Activated T-cell treated with anti-CD3 and anti-CD28 coated beads for 4 hours (primary cell): ENCODE measurements at places on chromosomes 4 and X.

- no peak for DNase-seq
Measured at GRCh38 chr4:12852338-12853307, 631.5 kb downstream of the RAB28 start.

DNA sequence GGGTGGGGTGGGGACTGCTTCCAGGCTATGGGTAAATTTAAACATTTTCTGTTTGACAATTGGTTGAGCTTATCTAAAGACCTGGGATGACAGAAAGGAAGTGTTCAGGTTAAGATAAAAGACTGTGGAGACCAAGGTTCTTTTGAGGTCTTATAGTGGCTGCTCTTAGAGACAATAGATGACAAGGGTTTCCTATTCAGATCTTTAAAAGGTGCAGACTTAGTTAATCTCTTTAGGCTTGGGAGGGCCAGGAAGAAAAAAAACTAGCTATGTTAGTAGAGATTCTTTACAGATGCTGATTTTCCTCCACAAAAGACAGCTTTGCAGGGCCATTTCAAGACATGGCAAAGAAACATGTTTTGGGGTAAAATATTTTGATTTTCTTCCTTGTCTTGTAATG lies 972.5 kb downstream of the CCSER1 start:
- no peak for DNase-seq

- DNase-seq = no peak
Measured at GRCh38 chr4:184768296-184768695, 34.4 kb upstream of the CENPU start.

- DNase-seq = no peak
Measured at GRCh38 chr4:947491-947971, 15.3 kb downstream of the TMEM175 start.

- no peak for DNase-seq
Measured at GRCh38 chrX:15749642-15750610, 11.9 kb downstream of the CA5B start.

DNA sequence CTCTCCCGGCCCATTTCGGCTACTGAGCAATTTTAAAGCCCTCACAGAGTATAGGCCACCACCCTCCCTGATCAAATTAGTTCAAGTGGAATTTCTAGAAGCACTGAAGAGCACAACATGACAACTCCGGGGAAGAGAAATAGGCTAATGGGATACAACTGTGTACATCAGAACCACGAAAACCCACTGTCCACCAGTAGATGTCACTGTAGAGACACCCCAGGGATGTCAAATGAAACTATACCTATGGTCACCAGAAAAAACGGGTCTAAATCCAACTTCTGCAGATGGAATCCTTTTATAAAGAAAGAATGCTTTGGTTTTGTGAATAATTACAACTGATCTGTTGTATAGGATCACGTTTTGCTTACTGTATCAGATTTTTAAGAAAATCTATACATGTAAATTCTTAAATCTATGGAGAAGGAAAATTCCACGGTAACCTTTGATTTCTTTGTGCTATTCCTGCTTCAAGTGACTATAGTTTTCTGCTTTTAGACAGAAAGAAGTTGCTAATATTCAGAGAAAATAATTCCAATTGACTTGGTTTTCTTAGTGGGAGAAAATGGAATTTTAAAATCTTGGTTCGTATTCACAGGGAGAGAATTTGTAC lies 29.5 kb upstream of the MAP3K15 start:
- peak; percentile 11 for DNase-seq

DNA sequence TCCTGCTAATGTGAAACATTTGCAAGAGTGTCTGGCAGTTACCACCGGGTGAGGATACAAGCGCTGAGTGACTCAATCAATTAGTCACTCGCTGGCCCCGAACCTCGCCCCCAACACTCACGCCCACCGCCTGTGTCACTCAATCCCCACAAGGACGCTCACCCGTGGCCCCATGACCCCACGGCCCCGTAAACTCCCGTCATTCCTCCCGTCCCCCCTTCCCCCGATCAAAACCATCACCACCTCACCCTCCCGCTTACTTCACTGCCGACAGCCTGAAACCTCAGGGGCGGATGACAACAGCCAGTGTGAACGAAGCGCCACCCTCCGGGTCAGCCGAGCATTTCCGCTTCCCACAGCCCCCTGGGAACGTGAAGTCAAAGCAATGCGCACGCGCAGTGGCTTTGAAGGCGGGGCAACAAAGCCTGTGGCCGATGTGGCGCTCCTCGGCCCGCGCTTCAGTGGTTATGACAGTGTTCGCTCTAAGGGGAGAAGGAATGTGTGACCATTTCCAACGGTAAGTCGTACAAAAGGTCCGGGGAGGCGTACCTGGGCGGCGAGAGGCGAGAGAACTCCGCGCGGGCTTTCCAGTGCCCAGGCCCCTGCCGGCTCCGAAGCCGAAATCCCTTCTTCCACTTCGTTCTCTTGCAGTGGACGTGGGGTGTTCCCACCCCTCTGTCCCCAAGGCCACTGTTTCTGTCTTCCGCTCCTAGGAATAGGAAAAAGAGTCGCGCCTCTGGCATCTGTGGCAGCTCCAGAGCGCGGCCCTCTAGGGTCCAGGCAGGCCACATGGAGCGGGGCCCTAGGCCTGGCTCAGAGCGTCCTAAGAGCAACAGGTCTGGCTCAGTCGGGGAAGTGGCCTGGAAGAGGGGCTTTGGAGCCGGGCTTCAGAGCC lies at the start of gene ZNF674:
ZNF674 (minus strand) TSS at position 311 of the 895 bp plus-strand sequence. CDS start 3,334 bp downstream, outside the sequence.
- peak; percentile 89 for DNase-seq

GRCh38 chr4:140256335-140256734 lies 102.4 kb upstream of the MAML3 start:
- DNase-seq = no peak

GRCh38 chr4:168039593-168039992 lies 52.7 kb upstream of the ANXA10 start:
- DNase-seq = no peak

GRCh38 chr4:109877400-109877799 lies 29.5 kb downstream of the LRIT3 start:
- DNase-seq = no peak

- no peak for DNase-seq
Measured at GRCh38 chrX:110163488-110163887, 154.4 kb downstream of the AMMECR1 start.

- no peak for DNase-seq
Measured at GRCh38 chrX:67570839-67571238, 27.0 kb downstream of the AR start.

DNA sequence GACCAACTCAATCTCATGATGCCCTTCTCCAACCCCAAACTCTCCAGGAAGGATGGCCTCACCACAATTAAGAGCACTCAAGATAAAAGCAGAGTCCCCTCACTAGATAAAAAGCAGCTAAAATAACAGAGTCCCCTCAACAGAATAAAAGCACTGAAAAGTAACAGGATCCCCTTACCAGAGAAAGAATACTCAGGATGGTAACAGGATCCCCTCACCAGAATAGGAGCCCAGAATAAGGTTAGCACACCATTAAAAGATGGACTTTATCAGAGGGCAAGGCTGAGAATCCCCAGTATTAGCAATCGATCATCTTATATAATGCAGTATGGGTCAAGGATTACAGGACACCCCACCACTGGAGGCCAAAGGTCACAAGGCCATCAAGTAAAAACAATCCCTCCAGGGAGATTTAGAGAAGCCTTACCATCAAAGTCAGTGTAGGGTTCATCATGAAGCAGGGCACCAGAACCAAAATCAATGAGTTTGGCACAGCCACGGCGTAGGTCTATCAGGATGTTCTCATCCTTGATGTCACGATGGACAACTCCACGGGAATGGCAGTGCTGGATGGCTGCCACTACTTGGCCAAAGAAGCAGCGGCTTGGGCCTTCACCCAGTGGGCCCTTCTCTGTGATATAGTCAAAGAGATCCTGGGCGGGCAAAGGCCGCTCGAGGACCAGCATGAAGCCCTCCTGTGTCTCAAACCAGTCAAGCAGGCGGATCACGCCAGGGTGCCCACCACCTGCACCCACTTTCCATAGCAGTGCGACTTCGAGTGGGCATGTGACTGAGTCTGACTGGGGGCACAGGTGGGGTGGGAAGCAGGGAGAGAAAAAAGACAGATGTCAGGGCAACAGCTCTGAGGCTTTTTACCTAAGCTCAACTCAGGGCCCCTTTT lies 3.4 kb upstream of the SLC35A2 start:
- DNase-seq = no peak

- no peak for DNase-seq
Measured at GRCh38 chr4:10302096-10302495, 155.1 kb downstream of the ZNF518B start.

DNA sequence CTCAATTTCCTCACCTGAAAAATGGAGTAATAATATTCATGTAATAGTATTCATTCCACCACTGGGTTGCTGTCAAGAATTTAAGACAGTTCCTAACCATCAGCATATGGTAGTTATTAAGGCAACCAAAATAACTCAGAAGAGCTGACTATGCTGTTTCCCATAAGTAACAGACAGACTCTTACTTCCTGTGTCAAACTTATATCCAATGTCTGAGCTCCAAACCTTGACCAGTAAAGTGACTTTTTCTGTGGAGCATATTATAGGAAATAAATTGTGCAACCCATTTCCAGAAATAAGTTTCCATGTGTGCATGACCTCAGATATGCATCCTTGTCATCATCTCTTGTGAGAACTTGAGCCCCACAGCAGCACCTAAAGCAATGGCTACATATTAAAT lies 78.8 kb downstream of the HADH start:
- DNase-seq = no peak

GRCh38 chrX:23981711-23982110 lies 45.3 kb downstream of the KLHL15 start:
- no peak for DNase-seq

- no peak for DNase-seq
Measured at GRCh38 chr4:22708961-22709360, 16.2 kb downstream of the GBA3 start.

DNA sequence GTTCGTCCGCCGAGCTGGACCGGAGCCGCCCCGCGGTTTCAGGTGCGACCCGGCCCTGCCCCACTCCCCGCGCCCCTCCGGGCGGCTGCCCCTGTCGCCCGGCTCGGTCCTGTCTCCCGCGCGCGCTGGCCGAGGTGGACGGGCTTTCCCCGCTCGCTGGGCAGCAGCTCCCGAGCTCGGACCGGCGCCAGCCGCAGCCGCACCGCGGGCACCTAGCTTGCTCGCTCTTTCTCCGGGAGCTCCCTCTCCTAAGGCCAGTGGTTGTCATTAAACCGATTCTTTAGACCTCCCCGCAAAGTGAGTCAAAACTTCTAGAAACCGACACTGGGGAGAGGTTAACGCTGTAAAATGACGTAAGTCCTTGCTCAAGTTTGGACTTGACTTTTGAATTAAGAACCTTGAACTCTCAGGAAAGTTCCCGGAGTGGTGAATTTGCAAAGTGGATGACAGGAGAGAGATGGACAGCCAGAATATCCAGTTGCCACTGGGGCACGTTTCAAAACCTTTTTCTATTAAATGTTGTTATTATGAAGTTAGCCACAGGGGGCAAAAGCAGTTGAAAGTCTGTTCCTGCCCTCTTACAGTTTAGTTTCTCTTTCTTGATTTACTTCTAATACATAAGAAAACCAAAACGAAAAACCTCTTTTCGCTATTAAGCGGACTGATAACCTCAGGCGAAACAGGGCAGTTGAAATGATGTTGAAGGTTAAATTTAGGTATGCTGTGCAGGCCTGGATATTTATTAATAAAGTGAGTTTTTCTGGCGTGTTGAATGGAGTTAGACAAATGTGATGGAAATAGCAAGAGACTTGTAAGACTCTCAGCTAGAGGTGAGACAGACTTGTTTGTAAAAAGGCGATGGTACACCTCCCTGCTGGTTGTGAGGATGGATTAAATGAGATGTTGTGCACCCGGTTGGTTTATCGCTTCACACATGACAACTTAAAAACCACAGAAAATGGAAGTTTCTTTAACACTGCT lies 847 bp downstream of the PI4K2B start:
- peak; percentile 13 for DNase-seq

DNA sequence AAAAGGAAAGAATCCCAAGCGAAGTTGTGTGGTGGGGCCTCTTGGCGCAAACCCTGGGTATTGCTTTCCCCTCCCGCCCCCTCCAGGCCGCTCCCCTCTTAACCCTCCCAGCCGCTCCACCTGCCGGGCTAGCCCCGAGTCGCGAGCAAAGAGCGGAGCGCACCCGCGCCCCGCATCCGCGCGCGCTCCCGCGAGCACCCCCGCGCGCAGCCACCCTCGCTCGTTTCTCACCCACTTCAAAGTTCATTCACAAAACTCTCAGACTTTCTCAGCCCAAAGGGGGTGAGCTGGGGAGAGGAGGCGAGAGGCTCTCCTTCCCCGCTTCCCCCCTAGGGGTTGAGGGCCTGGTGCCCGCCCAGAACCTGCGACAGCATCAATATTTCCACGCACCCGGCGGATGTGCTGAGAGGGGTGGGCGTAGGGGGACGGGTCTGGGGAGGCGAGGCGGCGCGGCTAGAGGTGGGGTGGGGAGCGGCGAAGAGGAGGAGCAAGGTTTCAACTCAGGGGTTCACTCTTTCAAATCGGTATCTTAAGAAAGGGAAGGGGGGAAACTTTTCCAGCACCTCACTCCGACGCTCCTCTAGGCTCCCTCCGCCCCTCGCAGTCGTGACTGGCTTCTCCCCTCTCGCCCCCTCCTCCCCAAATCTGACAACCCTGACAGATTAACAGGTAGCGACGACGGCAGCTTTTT lies 1.8 kb downstream of the MAML3 start:
- peak; percentile 88 for DNase-seq

DNA sequence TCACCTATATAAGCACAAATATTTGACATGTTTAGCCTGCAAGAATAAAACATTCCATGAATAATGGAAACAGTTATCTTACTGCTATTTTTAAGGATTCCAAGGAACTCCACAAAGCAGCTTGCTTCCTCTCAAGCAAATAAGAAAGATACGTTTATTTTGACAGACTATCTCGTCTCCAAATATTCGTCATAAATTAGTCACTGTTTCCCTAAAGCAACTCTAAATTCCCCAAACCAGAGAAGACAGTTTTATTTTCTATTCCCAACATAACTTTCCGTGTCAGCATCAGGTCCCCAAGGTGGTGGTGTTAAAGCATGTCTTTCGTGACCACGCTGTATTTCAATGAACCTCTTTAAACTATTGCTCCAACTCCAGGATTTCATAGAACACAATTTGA lies 24.3 kb upstream of the DKK2 start:
- no peak for DNase-seq

GRCh38 chr4:39043861-39044363 lies 11.7 kb upstream of the TMEM156 start:
- no peak for DNase-seq

GRCh38 chr4:11548597-11549082 lies 119.9 kb upstream of the HS3ST1 start:
- no peak for DNase-seq

GRCh38 chr4:181438641-181439040 lies 804.6 kb upstream of the TENM3 start:
- no peak for DNase-seq

DNA sequence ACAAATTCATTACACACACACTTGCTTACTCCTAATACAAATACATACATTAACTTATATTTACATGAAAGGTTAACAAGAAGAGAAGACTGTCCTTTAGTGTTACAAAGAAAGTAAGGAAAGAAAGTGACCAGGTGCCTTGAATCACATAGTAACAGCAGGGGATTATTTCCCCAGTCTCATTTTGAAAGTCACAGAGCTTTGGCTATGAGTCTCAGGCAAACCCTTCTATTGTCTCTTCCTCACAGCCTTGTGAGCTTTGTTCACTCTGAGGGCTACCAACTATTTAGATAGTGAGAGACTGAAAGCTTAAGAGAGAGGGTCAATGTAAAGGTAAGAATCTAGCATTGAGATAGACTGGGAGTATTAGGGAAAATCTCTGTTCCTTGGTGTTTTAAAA lies 161.6 kb downstream of the NPNT start:
- no peak for DNase-seq
